ENCODE measurements at places on chromosomes 16 and 17.

DNA sequence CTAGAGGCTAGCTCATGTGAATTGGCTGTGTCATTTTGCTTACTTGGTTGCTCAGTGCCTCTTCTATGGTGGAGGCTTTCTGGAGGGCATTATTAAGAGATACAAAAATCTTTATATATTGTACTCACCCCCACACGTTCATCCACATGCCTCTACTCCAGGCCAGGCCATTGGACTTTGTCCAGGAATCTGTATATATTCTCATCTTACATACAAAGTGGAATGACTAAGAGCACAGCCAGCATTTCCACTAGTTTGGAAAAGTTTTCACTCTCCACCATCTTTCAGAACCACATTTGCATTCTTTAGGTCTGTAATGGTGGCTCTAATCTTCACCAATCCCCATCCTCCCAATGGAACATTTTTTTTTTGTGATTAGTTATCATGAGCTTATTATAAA, 4.8 kb upstream of the GLG1 start:
- DNase-seq = no peak

DNA sequence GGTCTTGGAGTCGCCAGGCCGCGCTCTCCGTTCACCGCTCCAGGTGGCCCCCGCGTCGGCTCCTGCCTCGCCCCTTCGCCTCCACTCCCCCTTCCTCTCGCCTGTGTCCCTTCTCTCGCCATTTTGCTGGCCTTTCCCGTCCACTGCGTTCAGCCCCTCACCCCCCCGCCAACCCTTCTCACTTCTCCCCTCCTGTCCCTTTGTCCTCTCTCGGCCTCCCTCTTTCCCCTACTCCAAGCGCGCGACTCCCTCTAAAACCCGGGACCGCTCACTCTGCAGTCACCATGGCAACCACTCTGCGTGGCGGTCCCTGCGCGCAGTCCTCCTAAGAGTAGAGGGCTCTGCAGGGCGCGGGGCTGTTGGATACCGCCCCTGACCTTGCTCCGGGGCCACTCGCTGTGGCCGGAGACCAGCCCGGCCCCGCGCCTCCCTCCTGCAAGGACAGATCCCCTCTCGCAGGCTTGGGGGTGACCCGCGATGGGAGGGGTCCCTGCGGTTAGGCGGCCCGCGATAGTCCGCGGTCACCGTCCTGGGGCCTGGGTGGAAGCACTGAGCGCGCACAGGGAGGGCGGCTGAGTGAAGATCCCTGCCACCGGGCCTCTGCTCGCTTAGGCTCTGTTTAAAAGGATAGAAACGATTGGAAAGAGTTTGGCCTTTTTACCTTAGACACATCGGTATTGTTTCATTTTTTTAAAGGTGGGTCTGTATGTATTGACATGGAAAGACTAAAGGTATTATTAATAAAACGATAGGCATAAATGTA, 454 bp downstream of the CCDC40 start:
- peak; percentile 51 for DNase-seq

DNA sequence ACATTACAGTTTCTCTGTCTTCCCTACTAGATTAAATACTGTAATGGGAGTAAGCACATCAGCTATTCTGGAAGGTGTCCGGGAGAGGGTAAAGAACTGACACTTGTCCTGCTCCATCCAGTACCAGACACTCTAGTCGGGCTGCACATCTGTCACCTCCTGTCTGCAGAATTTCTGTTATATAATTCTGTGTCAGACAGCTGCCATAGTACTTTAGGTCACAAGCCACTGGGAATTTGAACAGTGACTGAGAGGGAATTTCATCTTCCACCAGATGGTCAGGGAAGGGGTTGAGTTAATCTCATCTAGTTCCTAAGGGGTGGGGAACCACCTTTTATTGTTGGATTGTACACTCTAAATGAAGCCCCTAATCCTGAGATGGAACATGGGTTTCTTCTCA, 58.6 kb upstream of the NUDT7 start:
- DNase-seq = no peak

DNA sequence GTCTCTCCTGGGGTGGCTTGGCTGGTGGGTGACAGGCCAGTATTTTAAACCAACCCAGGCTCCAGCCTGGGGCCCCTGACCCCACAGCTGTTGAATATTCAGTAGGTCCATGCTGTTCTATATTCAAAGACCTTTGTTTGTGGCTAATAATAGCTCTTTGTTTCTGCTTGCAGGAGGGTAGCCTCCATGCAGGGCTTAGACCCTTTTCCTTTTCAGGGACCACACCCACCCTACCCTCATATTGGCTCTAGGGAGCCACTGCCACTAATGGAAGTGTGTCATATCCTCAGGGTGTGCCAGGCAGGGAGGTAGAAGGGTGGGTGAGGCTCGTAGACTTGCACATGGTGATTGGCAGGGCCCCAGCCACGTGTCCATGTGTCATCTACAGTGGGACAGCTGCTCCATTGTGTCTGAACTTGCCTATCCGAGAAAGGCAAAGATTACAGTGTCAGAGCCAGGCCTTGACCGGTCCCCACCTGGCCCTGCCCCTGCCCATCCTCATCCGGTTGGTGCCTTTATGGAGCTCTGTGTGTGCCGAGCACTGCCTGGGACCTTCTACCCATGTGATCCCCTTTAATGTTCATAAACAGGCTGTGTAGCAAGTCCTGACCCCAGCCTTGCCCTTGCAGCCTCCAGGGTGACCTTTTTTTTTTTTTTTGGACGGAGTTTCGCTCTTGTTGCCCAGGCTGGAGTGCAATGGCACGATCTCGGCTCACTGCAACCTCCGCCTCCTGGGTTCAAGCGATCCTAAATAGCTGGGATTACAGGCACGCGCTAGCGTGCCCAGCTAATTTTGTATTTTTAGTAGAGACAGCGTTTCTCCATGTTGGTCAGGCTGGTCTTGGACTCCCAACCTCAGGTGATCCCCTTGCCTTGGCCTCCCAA, 22.1 kb downstream of the TMC7 start:
- DNase-seq = no peak

DNA sequence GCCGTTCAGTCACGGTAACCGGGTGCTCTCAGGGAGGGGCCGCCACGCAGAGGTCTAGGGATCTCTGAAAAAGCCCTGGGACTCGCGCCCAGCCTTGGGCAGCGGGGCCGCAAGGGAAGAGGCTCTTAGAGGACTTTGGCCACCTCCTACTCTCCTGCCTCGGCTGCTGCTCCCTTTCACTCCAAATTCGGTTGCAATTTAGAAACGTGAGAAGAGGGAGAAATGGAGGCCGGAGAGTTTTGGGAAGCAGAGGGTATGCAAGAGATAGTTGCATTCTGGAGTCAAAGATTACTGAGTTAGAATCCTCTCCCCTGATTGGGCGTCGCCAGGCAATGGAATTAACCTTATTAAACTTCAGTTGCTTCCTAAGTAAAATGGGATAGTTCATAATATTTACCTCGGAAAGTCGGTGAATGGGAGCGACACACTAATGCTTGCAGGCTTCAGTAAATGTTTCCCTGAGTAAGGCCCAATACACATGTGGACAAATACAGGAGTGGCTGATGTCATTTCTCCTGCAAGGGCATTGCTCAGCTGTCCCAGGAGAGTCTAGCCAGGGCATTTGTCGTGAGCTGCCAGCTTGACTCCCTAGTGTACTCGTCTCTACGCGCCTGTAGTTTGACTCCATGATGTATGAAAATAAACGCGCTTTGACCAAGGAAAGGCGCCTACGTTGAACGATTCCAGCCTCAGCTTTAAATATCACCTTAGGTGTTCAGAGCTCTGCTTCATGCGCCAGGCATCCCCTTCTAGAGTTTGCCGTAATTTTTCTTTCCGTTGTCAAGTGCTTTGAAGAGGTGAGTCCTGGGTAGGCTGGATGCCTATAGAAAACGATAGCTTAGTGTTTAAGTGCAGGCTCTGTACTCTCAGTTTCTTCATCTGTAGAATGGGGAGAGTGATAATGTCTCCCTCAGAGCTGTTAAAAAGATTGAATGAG, 667 bp downstream of the OGFOD1 start:
- DNase-seq = peak; percentile 12

DNA sequence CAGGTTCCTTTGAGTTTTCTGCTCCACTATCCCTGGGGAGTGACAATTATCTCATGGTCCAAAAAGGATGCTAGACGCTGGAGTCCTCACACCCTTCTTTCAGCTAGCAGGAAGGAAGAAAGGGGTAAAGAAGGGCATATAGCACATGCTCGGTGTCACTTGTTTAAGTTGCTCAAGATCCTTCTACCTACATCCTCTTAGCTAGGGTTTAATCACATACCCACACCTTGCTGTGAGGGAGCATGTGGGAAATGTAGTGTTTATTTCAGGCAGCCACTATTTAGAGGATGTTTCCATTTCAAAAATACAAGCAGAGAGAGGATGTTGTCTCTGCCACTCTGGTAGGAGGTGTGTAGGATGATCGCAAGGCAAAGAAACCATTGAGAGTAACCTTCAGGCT, 4.5 kb downstream of the PRKCB start:
- DNase-seq = no peak

DNA sequence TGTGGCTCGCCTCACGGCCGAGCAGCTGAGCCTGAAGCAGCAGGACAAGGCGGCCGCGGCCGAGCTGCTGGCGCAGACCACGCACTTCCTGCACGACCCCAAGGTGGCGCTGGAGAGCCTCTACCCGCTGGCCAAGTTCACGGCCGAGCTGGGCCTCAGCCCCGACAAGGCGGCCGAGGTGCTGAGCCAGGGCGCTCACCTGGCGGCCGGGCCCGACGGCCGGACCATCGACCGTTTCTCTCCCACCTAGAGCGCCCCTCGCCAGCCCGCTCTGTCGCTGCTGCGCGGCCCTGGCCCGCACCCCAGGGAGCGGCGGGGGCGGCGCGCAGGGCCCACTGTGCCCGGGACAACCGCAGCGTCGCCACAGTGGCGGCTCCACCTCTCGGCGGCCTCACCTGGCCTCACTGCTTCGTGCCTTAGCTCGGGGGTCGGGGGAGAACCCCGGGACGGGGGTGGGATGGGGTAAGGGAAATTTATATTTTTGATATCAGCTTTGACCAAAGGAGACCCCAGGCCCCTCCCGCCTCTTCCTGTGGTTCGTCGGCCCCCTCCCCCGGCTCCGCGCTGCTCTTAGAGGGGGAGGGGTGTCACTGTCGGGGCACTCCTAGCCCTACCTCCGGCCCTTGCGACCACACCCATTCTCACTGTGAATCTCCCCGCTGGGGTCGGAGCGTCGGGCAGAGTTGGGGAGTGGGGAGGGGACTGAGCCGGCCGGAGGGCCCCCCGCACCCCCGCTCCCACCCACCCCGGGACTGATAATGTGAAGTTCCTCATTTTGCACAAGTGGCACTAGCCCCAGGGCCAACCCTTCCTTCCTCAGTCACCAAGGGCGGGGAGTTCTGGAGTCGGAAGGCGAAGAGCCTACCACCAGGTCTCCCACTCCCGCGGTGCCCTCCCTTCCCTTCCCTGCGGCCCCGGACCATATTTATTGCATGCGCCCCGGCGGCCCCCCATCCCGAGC, 4.0 kb downstream of the HIC1 start:
- DNase-seq = no peak

DNA sequence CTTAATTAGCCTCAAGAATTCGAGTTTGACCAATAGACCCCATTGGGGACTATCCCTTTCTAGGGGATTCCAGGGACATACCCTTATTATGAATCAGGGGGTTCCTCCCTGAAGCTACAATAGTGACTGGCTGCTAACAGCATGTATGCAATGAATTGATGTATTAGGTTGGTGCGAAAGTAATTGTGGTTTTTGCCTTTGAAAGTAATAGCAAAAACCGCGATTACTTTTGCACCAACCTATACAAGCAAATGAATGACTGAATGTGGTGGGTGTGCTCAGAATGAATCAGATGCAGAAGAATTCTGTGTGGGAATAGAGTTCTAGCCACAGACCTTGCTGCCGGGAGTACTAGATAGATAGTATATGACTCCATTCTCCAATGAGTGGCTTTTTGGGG, 76.7 kb downstream of the HLF start:
- no peak for DNase-seq

DNA sequence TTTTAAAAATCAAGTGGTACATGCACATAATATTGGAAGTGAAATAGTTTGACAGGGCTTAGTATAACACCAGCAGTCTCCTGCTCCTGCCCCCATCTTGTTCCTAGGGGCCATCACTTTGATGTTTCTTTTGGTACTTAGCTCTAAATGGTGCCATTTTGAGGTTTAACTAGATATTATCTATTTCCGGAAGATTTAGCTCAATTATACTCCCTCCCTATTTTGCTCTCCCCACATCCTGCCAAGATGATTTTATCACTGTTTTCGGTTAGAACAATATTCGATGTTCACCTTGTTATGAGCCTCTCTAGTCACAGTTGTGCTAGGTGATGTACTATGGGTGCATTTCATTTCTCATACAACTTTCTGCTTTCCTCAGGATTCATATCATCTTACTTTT, 20.0 kb upstream of the SLC35G3 start:
- DNase-seq = no peak

- DNase-seq = no peak
These were observed 17.8 kb downstream of the CLUH start for GRCh38 chr17:2693561-2694380.

GRCh38 chr17:1611715-1612114, 16.9 kb downstream of the SLC43A2 start:
- DNase-seq = no peak

DNA sequence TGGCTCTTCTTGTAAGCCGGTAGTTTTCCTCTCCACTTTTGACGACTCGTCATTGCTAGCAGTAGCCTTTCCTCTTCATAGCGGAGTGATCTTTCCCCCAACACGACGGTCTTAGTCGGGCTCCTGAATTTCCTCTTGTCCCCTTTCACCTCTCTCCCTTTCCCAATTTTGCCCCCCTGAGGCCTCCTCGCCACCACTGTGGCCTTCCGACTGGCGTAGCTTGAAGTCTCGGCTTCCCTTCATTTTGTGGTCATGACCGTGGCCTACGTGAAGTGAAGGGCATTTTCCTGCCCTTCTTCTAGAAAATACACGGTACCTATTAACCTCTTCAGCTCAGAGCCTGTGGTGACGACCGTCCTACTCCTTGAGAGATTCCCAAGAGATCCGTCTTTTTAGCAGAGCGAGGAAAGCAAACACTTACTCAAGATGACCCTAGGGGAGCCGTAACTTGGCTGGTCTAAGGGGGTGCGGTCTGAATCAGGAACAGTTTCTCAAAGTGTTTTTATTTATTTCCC, 787 bp downstream of the PRKAR1A start:
- no peak for DNase-seq

DNA sequence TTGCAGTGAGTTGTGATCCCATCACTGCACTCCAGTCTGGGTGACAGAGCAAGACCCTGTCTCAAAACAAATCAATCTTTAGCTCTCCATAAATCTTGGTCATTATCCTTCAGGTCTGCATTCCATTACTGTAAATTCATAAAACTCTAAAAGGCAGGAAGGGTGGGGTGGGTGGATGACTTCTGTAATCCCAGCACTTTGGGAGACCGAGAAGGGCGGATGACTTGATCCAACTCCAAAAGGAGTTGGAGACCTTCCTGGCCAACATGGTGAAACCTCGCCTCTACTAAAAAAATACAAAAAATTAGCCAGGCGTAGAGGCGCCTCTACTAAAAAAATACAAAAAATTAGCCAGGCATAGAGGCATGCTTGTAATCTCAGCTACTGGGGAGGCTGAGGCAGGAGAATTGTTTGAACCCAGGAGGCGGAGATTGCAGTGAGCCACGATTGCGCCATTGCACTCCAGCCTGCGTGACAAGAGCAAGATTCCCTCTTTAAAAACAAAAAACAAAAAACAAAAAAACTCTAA, 2.2 kb upstream of the UBE2Z start:
- no peak for DNase-seq

- DNase-seq = no peak
These were observed 3.9 kb downstream of the HS3ST3A1 start for GRCh38 chr17:13597723-13598347.
